ENCODE measurements at places on chromosomes 7 and 10. TPM values are rescaled to one million over a fixed set of nuclear protein-coding genes. Genes with fewer than 3 reads are reported as not detected.

DNA sequence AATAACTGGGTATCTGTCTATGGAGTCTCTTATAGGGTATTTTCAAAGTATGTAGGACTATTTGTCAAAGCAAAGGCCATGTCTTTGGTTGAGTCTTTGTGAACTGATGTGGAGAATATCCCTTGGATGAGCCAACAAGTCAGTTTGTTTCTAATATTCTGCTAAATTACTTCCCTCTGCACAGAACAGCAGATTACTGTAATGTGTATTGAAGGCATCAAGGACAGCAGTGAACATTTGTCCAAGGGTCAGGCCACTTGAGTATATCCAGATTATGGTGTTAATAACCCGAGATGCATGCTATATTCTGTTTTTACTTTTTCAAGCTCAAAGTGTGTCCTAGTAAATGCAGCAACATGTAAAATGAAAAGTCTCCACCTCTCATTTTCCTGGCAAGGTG is 144.2 kb upstream of the GLI3 start:
- DNase-seq = no peak

DNA sequence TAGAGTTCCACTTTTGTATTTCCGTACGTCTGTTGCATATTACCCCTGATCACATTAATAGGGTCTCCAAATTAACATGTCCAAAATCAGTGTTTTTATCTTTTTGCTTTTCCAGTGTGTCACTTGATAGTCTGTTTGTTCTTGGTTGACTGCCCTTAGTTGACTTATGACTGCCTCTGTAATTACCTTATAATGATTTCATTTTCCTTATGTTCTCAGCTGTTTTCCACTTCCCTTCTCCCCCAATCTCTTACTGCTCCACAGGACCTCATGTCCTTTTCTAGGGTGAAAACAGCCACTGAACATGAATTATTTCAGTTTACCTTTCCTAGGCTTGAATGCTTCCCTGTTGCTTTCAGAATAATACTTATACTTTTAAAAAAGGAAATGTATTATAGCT is 54.7 kb downstream of the MAPK8 start:
- no peak for DNase-seq

DNA sequence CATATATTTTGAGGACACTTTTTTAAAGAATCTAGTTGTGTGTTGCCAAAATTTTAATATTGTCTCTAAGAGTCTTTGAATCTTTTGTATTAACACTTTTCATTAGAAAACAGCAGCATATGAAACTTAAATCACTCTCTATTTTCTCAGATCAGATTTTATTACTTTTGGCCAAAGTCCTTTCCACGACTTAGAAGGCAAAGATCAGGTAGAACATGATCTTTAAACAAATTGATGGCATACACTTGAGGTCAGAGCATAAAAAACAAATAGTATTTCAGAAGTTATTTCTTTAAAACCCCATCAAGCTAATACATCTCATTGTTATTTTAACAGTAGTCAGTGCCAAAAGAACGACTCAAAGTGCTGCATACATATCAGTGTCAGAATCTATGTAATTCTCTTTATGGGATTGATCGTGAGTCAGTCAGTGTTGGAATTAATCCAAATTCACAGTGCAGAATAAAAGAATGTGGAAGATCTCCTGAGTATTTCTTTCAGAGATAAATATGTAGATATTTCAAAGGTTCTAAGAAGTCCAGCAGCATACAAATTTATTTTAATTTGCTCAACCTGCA is 9.6 kb upstream of the AGMO start:
- no peak for DNase-seq

The VDAC2 gene
- 193 TPM for polyA plus RNA-seq

The NXPH1 gene
- not detected for polyA plus RNA-seq

Measured in naive thymus-derived CD4-positive, alpha-beta T cell (primary cell).